ENCODE measurements at places on chromosomes 4 and X.

DNA sequence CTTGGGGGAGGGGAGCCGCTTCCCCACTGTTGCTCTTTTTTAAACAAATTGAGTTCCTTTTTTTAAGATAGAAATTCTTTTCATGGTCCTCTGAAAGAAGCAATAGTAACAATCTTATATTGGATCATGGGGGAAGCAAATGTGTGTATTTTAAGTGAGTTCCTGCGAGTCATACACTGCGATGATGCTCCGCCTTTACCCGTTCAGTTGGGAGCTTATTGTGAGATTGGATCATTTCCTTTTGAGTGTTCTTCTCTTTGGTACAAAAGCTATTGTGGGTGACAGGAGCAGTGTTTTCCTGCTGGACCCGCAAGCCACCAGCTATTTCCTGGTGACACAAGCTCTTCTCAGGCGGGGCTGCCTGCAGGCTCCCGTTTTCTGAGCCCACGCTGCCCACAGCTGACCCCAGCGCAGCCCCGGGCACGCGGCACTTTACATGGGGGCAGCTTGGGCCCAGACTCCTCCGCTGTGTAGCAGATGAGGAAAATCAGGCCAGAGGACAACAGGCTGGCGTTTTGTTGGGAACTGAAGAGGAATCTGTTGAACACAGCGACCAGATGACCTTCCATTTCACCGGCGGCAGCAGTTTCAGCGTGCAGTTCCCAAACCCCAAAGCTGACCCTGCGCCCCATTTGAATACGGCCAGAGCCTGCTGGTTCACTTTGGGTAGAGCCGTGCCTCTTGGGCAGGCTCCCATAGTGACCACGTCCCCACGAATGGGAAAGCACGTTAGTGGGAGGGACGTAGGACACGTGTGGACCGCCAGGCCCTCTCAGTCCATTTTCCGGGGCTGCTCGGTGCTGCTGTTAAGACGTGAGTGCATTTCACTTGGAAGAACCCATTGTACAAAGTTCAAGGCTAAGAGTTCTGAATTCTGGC, 12.2 kb downstream of the TADA2B start:
- no peak for DNase-seq

- no peak for DNase-seq
These were observed 126.9 kb upstream of the CBR4 start for GRCh38 chr4:169136796-169137557.

- DNase-seq, result no peak
These were observed 241.5 kb downstream of the FRAS1 start for GRCh38 chr4:78298618-78299017.

- DNase-seq, result no peak
These were observed 753.5 kb upstream of the PCDH10 start for GRCh38 chr4:132395561-132395960.

DNA sequence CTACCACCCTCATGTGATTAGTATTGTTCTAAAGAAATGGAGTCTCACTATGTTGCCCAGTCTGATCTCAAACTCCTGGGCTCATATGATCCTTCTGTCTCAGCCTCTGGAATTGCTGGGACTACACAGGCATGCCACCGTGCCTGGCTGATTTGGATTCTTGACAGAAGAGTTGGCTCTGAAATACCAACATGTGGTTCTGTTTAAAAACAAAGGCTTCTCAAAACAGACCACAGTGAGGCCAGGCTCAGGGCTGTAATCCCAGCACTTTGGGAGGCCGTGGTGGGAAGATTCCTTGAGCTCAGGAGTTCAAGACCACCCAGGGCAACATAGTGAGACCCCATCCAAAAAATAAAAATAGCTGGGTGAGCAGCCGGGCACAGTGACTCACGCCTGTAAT, 126.7 kb downstream of the DHRSX start:
- no peak for DNase-seq

DNA sequence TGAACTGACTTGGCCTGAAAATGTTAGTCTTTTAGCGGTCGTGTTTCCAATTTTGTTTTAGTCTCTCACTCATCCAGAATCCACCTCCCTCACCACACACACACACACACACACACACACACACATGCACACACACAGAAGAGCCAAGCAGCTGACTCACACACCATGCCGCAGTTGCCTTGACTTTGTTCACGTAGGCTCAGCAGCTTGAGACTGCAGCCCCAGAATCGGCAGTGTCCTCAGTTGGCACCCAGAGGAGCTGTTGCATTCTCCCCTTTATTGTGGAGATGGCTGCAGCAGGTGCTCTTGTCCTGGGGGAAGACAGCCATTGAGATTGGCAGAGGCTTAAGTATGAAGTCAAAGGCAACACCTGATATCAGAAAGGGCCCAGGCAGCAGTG, 20.9 kb upstream of the XPNPEP2 start:
- DNase-seq, result no peak

DNA sequence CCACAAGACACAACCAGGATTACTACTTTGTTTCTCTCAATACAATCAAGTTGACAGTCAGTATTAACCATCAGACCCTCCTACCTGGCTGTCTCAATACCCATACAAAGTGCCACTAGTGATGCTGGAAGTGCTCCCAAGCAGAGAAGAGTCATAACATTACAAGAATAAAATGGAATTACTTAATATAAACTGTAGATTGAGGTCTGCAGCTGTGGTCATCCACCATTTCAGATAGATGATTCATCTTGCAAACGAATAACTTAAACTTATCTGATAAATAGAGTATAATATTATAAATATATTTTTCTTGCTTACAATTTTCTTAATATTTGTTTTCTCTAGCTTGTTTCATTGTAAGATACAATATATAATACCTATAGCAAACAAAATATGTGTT, 1034.2 kb upstream of the PCDH10 start:
- DNase-seq, result no peak

DNA sequence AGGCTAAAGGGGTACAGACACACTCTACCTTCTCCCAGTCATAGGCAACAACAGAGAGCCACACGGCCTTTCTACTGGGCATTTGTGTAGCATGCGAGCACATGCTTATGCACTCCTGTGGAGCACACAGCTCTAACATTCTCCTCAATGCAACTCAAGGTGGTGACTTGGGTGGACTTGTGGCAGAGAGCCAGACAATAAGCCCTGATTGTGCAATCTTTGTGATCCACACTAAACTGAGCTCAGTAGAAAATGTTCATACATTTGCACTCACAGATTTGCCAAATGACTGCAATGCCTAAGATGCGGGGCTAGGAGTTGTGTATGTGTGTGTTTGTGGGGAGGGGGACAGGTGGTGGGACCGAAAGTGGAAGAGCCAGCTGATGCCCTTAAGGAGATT, 31.4 kb upstream of the SETD7 start:
- no peak for DNase-seq

DNA sequence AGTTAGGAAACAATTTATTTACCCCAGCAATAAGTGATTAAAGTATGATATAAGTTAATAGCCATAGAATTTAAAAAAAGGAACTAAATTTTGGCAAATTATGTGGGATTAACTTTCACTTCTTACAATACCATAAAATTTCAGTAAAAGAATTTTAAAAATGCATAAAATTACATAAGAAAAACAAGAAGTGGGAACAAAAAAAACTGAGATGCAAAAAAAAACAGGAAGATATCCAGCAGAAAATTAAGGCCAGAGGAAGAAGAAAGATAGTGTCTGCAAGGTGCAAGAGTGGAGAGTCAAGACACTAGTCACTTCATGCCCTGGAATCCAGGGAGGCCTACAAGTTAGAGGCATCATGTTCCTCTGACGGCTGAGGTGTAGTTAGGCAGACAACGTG, 184.2 kb downstream of the GASK1B start:
- no peak for DNase-seq

DNA sequence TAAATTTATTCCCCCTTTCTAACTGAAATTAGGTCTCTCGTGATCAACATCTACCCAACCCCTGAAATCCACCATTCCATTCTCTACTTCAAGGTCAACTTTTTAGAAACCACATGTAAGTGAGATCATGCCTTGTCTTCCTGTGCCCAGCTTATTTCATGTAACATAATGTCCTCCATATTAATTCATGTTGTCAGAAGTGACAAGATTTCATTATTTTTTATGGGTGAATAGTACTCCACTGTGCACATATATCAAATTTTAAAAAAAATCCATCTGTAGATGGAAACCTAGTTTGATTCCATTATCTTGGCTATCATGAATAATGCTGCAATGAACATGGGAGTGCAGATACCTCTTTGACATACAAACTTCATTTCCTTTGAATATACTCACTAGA, 1.5 kb downstream of the PPID start:
- DNase-seq, result no peak

DNA sequence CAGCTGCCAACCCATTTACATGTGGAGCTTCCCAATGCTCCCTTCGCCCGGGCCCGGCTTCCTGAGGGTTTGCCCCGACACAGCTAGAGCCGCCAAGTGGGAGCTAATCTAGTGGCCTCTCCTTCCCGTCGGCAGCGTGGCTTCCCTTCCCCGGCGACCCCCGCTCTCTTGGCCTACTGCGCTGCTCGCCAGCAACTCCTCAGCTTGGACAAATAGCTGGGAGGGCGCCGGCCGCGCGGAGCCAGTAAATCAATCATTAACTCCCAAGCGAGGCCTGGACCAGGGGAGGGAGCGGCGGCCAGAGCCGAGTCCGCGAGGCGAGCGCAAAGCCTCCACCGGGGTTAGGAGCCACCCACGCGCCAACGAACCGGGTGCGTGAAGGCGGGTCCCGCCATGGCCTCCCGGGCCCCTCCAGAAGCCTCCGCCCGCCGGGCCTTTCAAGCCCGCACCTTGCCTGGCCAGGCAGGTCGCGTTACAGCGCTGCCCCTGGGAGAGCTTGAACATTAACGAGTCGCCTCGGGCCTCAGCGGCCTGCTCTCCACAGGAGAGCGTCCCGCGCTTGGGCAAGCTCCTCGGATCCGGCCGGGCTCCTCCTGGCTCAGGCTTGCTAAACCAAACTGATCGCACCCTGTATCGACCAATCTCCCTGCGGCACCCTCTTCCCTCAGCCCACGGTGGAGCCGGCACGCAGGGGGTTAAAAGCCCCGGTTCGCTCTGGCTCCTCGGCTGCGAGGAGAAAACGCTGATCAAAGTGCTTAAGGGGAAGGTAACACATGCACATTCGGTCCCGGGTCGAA, 10.6 kb upstream of the BCOR start:
- DNase-seq, result no peak

DNA sequence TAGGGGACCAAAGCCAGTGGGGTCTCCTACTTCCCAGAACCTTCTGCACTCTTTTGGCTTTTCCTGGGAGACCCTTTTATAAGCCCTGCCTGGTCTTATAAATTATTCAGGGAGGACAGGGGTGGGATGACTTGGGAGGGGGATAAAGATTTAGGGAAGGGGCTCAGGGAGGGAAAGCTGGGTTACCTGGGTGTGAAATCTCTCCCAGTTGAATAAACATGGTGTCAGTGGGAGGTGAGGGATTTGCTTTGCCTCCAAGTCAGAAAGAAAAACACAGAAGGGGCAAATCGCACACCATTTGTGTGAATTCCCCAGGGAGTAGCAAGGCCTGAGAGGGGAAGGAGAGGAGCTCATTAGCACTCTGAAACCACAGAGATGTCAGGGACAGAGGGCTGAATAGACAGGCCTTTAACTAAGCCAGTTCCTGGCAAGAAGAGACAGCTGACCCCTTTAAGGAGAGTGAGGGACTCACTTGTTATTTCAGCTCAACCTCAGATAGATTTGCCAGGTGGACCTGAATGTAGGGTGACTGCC, at the start of gene RIPPLY1:
TSS of gene RIPPLY1 (minus strand) at position 51 of the 534 bp plus-strand sequence. CDS start 54 bp downstream, outside the sequence.
- no peak for DNase-seq

GRCh38 chrX:49059201-49059600, 402 bp downstream of the CCDC120 start:
- DNase-seq, result no peak

- DNase-seq, result no peak
These were observed at the start of gene NALF2 for GRCh38 chrX:69503782-69504625. Gene NALF2 (plus strand): TSS chrX:69504326. CDS start chrX:69505283, 957 bp downstream.

DNA sequence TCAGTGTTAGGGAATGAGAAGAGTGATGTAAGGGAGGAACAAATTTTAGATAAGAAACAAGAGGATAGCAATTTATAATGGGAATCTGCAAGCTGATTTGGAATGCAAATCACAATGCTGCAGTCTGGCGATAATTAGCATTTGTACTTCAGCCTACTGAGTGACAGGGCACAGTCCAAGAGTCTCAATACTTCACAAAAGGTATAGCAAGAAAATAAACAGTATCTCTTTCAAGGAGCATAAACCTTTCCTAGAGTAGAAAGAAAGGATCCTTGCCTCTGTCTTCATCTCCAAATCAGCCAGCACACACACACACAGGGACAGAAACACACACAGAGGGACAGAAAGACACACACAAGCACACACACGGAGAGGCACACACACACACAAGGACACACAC, 1.1 kb upstream of the GPM6A start:
- DNase-seq, result no peak

DNA sequence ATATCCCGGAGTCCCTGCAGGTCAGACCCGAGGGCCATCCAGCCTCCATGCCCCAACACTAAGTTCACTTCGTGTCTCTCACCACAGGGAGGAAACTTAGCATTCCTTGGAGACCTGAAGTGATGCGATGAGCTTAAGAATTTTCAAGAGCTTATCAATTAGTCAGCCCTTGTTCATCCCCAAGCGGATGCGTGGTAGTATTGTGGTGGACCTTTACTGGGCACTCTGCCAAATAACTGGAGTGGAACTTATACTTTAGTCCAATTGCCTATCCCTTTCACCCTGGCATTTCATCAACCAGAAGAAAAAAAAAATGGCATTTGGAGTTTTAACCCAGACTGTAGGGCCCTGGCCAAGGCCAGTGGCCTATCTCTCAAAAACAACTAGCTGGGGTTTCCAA, 137.1 kb downstream of the RELL1 start:
- DNase-seq, result no peak

DNA sequence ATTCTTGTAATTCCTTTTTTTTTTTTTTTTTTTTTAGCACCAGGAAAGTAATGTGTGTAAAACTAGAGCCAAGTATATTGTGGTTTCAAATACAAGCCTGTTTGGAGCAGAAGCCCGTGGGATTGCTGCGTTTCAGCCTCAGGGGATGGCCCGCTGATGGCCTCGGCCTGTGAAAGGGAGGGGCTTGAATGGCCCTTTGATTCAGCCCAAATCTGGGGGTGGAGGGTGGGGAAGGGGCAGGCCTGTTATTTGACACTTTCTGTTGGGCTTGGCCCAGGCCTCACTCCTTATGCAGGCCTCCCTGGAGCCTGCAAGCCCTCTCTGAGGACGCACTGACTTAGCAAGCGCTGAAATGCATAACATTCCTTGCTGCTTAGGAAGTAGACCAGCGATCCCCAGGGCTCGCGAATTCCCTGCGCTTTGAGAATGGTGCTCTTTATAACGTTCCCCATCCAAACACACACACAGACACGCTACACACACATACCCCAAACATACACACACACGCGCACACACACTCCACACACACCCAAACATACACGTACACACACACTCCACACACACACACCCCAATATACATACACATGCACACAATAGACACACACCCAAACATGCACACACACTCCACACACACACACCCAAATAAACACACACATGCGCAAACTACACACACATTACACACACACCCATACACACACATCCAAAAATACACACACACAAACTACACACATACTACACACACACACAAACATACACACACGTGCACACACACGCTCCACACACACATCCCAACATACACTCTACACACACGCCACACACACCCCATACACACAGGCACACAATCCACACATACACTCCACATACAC, 29.6 kb downstream of the TLR10 start:
- DNase-seq, result no peak

GRCh38 chr4:88275516-88275915, 8.8 kb downstream of the PPM1K start:
- DNase-seq, result no peak

- no peak for DNase-seq
These were observed 1432.6 kb upstream of the TENM3 start for GRCh38 chr4:180810581-180810980.

GRCh38 chr4:185782523-185782922, 29.5 kb downstream of the SORBS2 start:
- no peak for DNase-seq
